ENCODE measurements at places on chromosomes 7 and 10.

DNA sequence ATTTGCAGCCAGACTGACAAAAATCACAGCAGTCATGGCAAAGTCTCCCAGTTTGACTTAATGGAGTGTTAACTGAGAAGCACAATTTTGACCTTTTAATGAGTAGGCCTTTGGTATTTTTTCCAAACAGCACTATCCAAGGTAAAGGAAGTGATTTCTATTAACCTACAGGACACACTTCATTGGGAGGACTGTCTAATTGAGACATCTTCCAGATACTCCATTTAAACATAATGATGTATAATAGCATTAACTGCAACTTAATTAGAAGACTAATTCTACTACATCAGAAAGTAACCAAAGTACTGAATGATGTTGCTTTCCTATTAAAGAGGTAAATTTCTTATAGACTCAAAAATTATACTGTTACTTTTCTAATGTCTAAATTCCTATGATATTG is 61.1 kb downstream of the TWIST1 start:
- H3K4me1 ChIP-seq, result no peaks in the 10 kb centered on the region
- H3K27me3 ChIP-seq, result no peaks in the 10 kb centered on the region
- H3K4me3 ChIP-seq, result no peak overlapping the region
- no peak overlapping the region for H3K27ac ChIP-seq

DNA sequence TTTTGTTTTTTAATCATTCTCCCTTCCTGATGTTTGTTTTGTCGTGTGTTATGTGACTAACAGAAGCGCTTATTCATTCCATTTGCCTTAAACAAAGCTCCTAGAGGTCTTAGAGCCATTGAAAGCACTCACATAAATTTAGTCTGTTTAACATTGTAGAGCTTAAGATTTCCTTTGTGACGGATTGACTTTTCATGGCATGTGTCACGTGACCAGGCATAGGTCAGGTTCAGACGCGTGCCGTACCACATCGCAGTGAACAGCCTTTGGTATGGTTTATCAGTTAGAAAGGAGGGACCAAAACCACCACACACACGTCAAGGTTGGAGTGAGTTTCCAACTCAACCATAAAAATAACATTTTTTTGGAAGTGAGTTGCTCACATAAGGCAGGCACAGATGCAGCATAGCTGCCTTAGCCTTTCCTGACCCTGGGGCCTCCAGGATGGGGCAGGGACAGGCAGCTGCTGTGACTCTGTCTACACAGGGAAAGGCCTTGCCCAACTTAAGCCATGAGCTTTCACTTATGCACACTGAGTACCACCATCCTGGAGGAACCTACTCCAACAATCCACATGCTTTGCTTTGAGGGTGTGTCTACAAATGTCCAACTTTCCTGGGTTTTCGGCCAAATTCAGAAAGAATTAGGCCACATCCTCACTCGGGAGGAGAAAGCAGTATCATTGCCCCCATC is 55.5 kb downstream of the WDFY4 start:
- H3K4me1 ChIP-seq, result no peaks in the 10 kb centered on the region
- H3K36me3 ChIP-seq, result no peaks in the 10 kb centered on the region
- H3K27ac ChIP-seq, result no peak overlapping the region

GRCh38 chr7:70410134-70410750 is 721.7 kb upstream of the GALNT17 start:
- no peaks in the 10 kb centered on the region for H3K36me3 ChIP-seq
- no peak for ATAC-seq
- no peak overlapping the region for H3K4me3 ChIP-seq
- no peaks in the 10 kb centered on the region for H3K27me3 ChIP-seq

DNA sequence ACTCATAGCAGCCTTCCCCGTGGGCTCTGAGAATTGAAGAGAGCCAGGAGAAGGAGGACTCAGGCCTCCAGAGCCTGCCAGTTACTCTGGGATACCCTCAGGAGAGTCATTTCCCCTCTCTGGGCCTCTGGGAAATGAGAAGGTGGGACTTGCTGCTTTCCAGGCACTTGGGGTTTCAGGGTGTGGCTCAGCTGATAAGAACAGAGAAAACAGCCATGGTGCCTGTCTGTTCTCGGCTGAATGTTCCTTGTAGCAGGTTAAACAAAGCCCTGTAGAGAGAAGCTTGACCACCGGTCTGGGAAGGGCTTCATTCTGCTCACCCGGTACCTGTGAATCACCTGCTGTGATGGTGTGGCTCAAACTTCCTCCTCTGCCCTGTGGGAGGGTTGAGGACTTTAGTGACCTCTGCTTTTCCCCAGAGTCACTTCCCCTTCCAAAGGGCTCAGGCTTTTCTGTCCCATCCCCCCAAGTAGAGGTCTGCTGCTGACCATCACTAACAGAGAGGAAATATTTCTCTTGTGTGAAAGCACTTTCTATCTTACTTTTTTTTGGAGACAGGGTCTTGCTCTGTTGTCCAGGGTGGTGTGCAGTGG is 212.4 kb upstream of the GALNT17 start:
- H3K36me3 ChIP-seq, result no peaks in the 10 kb centered on the region
- H3K4me1 ChIP-seq, result no peaks in the 10 kb centered on the region
- no peak overlapping the region for H3K4me3 ChIP-seq
- no peaks in the 10 kb centered on the region for H3K27me3 ChIP-seq

DNA sequence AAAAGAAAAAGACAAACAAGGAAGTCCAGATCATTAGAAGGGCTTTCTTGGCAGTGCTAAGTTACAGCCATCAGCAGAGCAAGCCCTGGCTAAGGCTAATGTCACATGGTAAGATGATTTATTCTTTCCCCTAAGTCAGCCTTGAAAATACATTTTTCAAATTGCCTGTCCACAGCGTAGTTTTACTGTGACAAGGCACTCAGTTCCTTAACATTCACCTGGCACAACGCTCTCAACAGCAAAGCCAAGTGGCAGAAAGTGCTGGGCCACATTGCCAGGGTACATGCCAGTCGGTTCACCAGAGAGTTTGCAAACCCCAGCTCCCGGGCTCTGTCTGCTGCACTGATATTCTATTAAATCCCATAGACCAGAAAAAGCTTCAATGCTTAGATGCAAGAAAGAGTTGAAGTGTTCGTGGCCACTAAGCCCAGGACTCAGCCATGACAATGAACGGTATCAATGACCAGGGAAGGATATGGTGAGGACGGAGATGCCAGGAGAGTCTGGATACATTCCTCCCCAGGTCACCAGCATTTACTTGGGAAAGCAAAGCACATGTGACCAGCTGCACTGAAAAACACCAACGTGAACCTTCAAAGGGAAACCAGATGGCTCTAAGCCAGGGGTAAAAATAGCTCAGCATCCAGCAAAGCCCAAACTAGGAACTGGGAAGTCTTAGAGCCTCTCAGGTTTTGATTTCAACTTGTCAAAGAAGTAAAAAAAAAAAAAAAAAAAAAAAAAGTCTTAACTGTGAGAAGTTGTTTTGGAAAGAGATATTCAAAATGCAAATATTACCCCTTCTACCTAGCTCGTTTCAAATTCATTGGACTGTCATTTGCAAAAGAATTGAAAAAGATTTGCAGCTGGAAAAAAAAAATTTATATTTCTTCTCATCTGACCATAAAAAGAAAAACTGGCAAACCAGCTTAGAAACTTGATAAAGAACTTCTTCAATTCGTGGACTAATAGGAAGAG is 23.9 kb upstream of the MPP7 start:
- peak overlapping the region; percentile 67 for H3K27ac ChIP-seq
- no peaks in the 10 kb centered on the region for H3K36me3 ChIP-seq
- ATAC-seq, result no peak
- no peaks in the 10 kb centered on the region for H3K27me3 ChIP-seq

DNA sequence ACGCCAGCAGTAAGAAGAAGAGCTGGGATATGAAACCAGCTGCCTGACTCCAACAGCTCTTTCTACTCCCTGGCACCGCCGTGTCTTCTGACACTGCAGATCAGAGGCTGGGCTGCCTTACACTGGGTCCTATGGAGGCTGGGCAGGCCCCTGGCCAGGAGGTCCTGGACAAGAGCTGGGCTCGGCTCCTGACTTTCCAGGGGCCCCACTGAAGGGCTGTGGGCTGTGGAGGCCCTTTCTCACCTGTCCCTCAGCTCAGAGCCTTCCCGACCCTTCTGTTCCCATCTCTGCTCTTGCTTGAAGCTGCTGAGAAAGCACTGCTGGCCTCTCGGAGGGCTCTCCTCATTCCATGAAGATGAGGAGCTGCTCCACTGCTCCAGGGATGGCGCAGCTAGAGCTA is 85.9 kb upstream of the UNC5B start:
- peaks cover 37% of the 10 kb centered on the region for H3K27me3 ChIP-seq
- no peaks in the 10 kb centered on the region for H3K36me3 ChIP-seq
- no peak overlapping the region for H3K27ac ChIP-seq
- ATAC-seq, result no peak
- H3K4me3 ChIP-seq, result no peak overlapping the region

- ATAC-seq, result no peak
- H3K4me1 ChIP-seq, result peaks cover 4% of the 10 kb centered on the region
- no peaks in the 10 kb centered on the region for H3K27me3 ChIP-seq
- H3K27ac ChIP-seq, result no peak overlapping the region
- H3K36me3 ChIP-seq, result peaks cover 34% of the 10 kb centered on the region
These were observed 71.4 kb upstream of the RHEB start for GRCh38 chr7:151590850-151591771.

DNA sequence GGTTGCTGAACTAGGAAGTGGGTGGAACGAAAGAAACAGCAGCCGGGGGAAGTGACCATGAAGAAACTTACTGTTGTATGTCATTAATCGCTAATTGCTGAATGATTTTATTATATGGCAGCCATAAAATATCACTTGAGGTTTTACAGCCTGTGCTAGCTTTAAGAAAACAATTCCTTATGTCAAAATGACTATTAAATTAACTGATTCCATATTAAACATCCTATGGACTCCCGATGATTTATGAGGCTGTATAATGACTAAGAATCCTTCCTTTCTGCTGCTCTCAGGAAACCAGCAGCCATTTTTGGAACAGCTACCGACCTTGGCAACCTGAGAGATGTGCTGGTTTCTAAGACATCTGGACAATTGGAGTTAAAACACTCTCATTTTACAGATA is 421.9 kb downstream of the SORCS3 start:
- no peaks in the 10 kb centered on the region for H3K27me3 ChIP-seq
- H3K27ac ChIP-seq, result no peak overlapping the region
- ATAC-seq, result no peak
- no peak overlapping the region for H3K4me3 ChIP-seq
- H3K36me3 ChIP-seq, result no peaks in the 10 kb centered on the region

DNA sequence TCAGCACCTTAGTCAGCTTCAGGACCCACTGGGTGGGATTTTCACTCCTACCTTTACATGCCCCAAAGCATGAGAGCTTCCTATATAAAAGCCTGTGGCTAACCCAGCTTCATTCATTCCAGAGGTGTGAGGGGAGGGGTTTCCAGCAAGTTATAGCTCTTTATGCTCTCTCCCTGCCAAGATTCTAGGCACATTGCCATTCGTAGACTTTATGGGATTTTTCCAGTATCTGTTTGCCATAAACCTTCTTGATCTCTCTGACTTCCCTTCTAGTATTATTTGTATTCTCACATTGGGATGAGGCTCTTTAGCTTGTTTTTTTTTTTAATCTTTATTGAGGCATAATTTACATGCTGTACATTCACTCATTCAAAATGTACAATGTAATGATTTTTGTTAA is 67.5 kb downstream of the POU6F2 start:
- H3K4me1 ChIP-seq, result no peaks in the 10 kb centered on the region
- H3K4me3 ChIP-seq, result no peak overlapping the region
- no peak for ATAC-seq

GRCh38 chr10:95445223-95445836 is 115.8 kb downstream of the SORBS1 start:
- no peak overlapping the region for H3K27ac ChIP-seq
- H3K27me3 ChIP-seq, result peaks cover 12% of the 10 kb centered on the region
- H3K36me3 ChIP-seq, result no peaks in the 10 kb centered on the region

DNA sequence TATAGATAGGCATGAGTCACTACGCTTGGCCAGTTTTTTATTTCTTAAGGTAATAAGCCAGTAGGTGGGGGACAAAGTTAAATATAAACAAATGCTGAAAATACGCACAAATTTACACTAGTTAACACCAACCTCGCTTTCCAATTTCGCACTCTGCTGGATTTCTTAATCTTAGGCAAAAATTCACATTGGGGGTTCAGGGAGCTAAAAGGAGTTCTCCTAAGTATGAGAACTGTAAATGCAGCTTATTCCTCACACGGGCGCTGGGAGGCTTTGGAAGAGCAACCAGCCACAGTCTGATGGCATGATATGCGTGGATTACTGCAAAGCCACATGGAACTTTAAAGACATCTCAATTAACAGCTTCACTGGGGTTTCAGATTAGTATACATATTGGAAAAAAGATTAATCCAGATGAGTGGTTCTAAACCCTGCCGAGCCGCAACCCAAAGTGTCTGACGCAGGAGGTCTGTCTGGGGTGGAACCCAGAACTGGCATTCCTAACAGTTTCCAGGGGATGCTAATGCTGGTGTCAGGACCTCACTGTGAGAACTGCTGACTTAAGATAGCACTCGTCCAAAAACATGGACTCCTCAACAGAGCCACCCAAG is 16.2 kb downstream of the TNS3 start:
- H3K36me3 ChIP-seq, result no peaks in the 10 kb centered on the region
- no peaks in the 10 kb centered on the region for H3K4me1 ChIP-seq
- no peak overlapping the region for H3K4me3 ChIP-seq
- no peak for ATAC-seq
- no peak overlapping the region for H3K27ac ChIP-seq

DNA sequence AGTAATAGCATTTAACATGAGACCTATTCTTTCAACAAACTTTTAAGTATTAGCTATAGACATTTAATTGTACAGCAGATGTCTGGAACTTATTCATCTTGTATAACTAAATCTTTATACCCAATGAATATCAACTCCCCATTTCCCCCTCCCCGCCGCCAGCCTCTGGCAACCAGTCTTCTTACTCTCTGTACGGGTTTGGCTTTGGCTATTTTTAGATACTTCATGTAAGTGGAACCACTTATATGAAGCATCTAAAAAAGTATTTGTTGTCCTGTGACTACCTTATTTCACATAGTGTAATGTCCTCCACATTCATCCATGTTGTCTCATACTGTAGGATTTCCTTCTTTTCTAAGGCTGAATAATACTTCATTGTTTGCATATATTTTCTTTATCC is 60.8 kb downstream of the RAB18 start:
- no peaks in the 10 kb centered on the region for H3K36me3 ChIP-seq
- ATAC-seq, result no peak
- H3K27me3 ChIP-seq, result no peaks in the 10 kb centered on the region
- H3K4me1 ChIP-seq, result peaks cover 13% of the 10 kb centered on the region

Data from activated T-helper 17 cell treated with anti-CD3 and anti-CD28 coated beads, Interleukin-2, amount 50 U/mL, for 72 hours (primary cell).